ENCODE measurements at places on chromosomes 16 and 17. TPM values are rescaled to one million over a fixed set of nuclear protein-coding genes. Genes with fewer than 3 reads are reported as not detected.

GRCh38 chr16:66069587-66069986 lies 296.9 kb upstream of the CDH5 start:
- no peak for DNase-seq

GRCh38 chr16:85562093-85562786 lies 50.9 kb upstream of the GSE1 start:
- no peak for DNase-seq

GRCh38 chr17:77709594-77709993 lies 248.9 kb upstream of the TNRC6C start:
- DNase-seq, result no peak

GRCh38 chr17:65154770-65155589 lies 17.8 kb downstream of the RGS9 start:
- no peak for DNase-seq

- no peak for DNase-seq
Measured at GRCh38 chr16:13093661-13094060, 192.3 kb downstream of the SHISA9 start.

DNA sequence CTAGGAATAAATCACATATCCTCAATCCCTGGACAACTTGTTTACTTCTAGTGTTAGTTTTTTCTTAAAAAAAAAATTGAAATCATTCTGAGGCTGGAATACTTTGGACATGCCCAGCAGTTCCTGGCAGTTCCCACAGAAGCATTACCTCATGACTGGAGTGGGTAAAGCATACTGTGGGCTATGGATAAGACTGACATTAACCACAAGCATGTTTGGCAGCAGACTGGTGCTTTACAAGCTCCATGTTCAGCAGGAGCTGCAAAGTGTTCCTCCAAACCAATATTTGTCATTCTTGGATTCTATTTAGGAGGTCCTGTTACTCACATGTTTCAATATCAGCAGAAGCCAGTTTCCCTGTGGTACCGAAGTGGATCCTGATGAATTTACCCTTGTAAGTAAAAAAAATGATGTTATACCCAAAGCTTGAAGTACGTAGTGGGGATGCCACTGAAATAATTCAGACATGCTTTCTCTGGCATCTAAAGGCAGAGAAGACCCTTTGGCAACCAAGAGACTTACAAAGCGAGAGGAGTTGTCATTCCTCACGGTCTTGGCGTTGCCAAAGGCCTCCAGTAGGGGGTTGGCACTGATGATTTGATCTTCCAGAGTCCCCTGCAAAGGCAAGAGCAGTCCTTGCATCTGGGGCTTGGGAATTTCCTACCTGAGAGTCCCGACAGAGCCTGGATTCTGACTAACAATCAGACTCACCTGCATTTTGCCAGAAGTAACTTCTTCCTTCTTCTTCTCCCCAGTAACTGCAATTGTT lies 4.9 kb downstream of the MYH1 start:
- no peak for DNase-seq

- DNase-seq, result peak; percentile 29
Measured at GRCh38 chr17:34254651-34255380, at the start of gene CCL2. TSS of gene CCL2 (plus strand) at chr17:34255285. CDS start at chr17:34255350, 65 bp downstream.

DNA sequence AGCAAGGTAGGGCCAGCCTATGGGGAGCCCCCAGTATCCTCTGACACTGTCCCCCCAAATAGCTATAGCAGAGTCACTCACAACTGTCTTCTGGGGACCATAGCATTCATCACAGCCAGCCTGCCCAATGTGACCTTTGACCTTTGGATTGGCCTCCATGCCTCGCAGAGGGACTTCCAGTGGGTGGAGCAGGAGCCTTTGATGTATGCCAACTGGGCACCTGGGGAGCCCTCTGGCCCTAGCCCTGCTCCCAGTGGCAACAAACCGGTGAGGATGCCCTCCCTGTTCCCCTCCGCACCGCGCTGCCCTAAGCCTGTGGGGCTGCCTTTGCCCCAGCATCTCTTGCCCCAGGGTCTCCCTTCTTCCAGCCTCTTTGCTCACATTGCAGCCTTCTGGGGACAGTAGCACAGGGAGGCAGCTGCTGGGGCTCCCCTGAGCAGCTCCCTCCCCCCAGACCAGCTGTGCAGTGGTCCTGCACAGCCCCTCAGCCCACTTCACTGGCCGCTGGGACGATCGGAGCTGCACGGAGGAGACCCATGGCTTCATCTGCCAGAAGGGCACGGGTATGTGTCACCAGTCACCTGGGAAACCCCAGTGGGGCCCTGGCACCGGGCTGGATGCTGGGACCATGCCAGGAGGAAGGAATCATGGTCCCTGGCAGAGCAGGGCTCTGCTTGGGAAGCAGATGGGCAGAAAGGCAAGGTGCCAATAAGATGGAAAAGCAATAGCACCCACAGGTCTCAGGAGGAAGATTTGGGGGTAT lies 61.1 kb downstream of the MRC2 start:
- no peak for DNase-seq

- no peak for DNase-seq
Measured at GRCh38 chr16:4293822-4294457, 21.1 kb upstream of the TFAP4 start.

GRCh38 chr16:89330177-89330856 lies 112.8 kb downstream of the ZNF778 start:
- no peak for DNase-seq

GRCh38 chr16:47600376-47600775 lies 139.2 kb downstream of the PHKB start:
- no peak for DNase-seq

GRCh38 chr17:47810200-47810821 lies 11.3 kb downstream of the OSBPL7 start:
- no peak for DNase-seq

HOXB9 gene
- not detected for total RNA-seq

DPH1 gene
- 20.7 TPM for total RNA-seq

COG4 gene
- total RNA-seq, result 29.2 TPM

CIBAR2 gene
- total RNA-seq, result not detected

HP gene
- total RNA-seq, result 1.4 TPM

KRTAP9-4 gene
- not detected for total RNA-seq

KRT39 gene
- total RNA-seq, result not detected

OTOP2 gene
- total RNA-seq, result not detected

All from occipital lobe (tissue), 3 donors.